Activated CD4-positive, alpha-beta T cell treated with anti-CD3 and anti-CD28 coated beads, Interleukin-2, Interleukin-6, amounts not matched to agents 100 ng/mL and 50 ng/mL, durations not matched to agents 16 hours and 8 hours (primary cell): ENCODE measurements at places on chromosomes 7 and 10.
A peak's percentile ranks its signal among the peaks of the same experiment; 100 is the strongest.

- DNase-seq, result no peak
Observed at GRCh38 chr10:94308866-94309265, 53.9 kb downstream of the NOC3L start.

DNA sequence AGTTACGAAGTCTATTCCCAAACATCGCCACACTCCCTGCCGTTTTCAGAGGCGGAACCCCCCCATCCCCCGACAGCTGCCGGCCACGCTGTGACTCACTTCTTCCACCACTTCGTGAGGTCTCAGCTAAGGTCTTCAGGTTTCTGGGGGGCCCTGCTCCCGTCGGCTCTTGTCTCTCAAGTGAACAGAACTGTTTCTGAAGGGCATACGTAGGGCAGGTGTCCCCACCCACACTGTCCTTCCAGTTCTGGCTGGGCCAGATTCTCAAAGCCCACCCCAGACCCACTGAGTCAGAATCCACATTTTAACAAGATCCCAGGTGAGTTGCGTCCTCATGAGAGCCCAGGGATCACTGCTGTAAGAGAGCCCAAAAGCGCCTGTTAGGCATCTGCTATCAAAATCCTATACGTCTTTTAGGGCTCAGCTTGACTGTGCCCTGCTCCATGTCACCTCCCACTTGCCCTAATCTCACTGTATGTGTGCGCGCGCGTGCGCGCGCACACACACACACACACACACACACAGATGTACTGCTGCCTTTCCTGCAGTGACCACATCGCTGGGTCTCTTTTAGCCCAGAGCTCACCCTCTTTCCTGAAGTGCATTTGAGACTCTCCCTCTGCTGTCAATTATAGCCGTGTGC lies 78.8 kb downstream of the PROSER2 start:
- no peak for DNase-seq

- peak; percentile 77 for DNase-seq
Observed at GRCh38 chr10:131453721-131454634, 142.5 kb upstream of the TCERG1L start.

- DNase-seq, result no peak
Observed at GRCh38 chr10:94623572-94623971, 60.0 kb upstream of the CYP2C18 start.

GRCh38 chr10:96860631-96861277 lies 28.7 kb downstream of the LCOR start:
- DNase-seq, result no peak
